ENCODE measurements at places on chromosomes 12 and 14. TPM values are rescaled to one million over a fixed set of nuclear protein-coding genes. Genes with fewer than 3 reads are reported as not detected.
A peak's percentile ranks its signal among the peaks of the same experiment; 100 is the strongest.

- DNase-seq: peak; percentile 92
- H3K4me1 ChIP-seq: peaks cover 28% of the 10 kb centered on the region
- H3K4me3 ChIP-seq: peak within 1 kb of the TSS; percentile 86
- H3K27ac ChIP-seq: peak within 1 kb of the TSS; percentile 89
- H3K36me3 ChIP-seq: peaks cover 19% of the 10 kb centered on the region
These were observed at the start of the genes PPHLN1 and ZCRB1 for GRCh38 chr12:42325653-42326474. Gene PPHLN1 (plus strand): TSS chr12:42326167. CDS start chr12:42335903, 9,736 bp downstream. Gene ZCRB1 (minus strand): TSS chr12:42326094. CDS start chr12:42324102, 1,992 bp downstream.

DNA sequence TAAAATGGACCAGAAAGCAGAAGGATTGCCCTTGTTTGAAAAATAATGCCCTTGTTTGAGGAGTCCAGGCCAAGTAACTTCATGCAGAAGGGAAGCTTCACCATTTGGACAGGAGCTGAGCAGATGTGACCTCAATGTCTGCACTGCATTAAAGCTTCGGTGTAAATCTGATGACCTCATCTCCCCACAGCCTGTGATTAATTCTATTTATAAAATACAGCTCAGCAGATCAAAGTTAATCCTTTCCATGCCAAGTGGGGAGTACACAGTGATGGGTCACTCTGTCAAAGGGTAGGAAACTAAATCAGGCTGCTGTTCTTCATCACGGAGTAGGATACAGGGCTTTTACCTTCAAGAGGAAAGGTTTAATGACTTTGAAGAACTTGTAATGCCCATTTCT, 533.7 kb downstream of the RPS29 start:
- H3K27me3 ChIP-seq: no peaks in the 10 kb centered on the region
- H3K27ac ChIP-seq: no peak overlapping the region
- DNase-seq: no peak
- H3K4me3 ChIP-seq: no peak overlapping the region

DNA sequence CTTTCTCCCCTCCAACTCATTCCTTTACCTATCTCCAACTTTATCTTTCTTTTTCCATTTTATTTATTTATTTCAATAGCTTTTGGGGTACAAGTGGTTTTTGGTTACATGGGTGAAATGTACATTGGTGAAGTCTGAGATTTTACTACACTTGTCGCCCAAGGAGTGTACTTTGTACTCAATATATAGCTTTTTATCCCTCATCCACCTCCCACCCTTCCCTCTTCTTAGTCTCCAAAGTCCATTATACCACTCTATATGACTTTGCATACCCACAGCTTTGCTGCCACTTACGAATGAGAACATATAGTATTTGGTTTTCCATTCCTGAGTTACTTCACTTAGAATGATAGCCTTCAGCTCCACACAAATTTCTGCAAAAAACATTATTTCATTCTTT, 152.6 kb upstream of the NUDT4 start:
- no peaks in the 10 kb centered on the region for H3K36me3 ChIP-seq
- no peak overlapping the region for H3K27ac ChIP-seq
- no peak overlapping the region for H3K4me3 ChIP-seq
- no peaks in the 10 kb centered on the region for H3K4me1 ChIP-seq

GRCh38 chr12:2494486-2495192, 300.1 kb upstream of the FKBP4 start:
- no peak for DNase-seq
- H3K4me3 ChIP-seq: no peak overlapping the region
- no peaks in the 10 kb centered on the region for H3K36me3 ChIP-seq
- H3K27me3 ChIP-seq: no peaks in the 10 kb centered on the region
- H3K27ac ChIP-seq: peak overlapping the region; percentile 52

GRCh38 chr14:93286212-93286890, 46.5 kb downstream of the BTBD7 start:
- H3K4me3 ChIP-seq: no peak overlapping the region
- DNase-seq: no peak
- H3K27me3 ChIP-seq: no peaks in the 10 kb centered on the region
- H3K36me3 ChIP-seq: peaks cover 7% of the 10 kb centered on the region

DNA sequence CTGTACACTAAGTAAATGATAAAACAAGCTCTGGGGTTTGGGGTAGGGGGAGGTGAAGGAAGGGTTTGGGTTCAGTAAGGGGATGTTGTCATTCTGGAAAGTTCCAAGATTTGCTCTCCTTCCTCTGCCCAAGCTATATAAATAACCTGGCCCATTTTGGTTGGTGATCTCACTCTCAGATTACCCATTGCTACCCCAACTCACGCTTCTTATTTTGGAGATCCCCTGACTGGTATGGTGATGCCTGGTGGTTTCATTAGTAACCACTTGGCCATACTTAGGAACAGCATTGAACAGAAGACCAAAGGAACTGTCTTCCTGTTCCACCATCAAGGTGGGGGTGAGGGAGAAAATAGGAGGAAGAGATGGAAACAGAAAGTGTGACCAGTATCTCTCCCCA, 259.6 kb upstream of the TBX3 start:
- H3K27me3 ChIP-seq: no peaks in the 10 kb centered on the region
- DNase-seq: no peak
- H3K4me3 ChIP-seq: no peak overlapping the region
- H3K27ac ChIP-seq: no peak overlapping the region
- H3K36me3 ChIP-seq: no peaks in the 10 kb centered on the region
- no peaks in the 10 kb centered on the region for H3K4me1 ChIP-seq

DNA sequence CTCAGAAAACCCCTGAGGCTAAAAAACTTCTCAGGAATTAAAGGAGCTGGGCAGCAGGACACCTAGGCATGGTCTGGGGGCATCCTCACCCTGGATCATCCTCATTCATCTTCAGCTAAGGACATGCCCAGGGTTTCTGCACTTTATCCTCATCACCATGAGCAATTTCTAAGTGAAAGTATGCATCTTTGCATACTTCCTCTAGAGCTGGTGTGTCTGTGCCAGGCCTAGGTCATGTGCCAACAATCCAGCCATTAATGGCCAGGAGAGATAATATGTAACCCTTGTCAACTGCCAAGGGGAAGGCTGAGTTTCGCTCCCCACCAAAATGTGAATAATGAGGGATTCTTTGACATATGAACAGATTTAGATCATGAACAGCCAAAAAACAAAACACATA, 160.5 kb downstream of the KITLG start:
- no peaks in the 10 kb centered on the region for H3K27me3 ChIP-seq
- no peak for DNase-seq
- no peaks in the 10 kb centered on the region for H3K36me3 ChIP-seq
- peaks cover 3% of the 10 kb centered on the region for H3K4me1 ChIP-seq

Gene SPTB
- 3.0 TPM for total RNA-seq

All from upper lobe of right lung (tissue), 1 donor.